ENCODE measurements at places on chromosomes 2 and 18. TPM values are rescaled to one million over a fixed set of nuclear protein-coding genes. Genes with fewer than 3 reads are reported as not detected.

COL4A4 gene
- 0.41 TPM for total RNA-seq

GRCh38 chr2:231535961-231536360 lies 5.7 kb upstream of the NMUR1 start:
- no peak for DNase-seq

GRCh38 chr18:79612291-79613108 lies 67.1 kb upstream of the CTDP1 start:
- DNase-seq: no peak

DNA sequence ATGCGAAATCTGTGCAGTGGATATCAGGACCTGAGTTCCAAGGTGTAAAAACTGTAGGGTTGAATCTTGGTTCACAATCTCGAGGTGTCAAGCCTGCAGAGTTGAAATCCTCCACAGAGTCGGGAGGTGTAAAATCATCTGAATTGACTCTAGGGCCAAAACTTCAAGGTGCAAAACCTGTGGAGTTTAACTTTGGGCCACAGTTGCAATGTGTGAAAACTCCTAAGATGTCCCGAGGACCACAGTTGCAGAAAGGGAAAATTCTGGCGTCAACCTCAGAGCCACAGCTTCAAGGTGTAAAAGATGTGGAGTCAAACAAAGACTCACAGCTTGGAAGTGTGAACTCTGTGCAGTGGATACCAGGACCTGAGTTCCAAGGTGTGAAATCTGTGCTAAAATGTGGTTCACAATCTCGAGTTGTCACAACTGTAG lies 9.8 kb upstream of the ZNF512 start:
- no peak for DNase-seq

VWC2L gene
- not detected for total RNA-seq

RAB6C gene
- 0.52 TPM for total RNA-seq

GRCh38 chr18:57630754-57631595 lies 9.3 kb upstream of the NARS1 start:
- DNase-seq: peak; percentile 83

- DNase-seq: no peak
Measured at GRCh38 chr2:19496646-19497045, 138.2 kb upstream of the OSR1 start.

GRCh38 chr2:46300406-46300832 lies 3.2 kb downstream of the EPAS1 start:
- no peak for DNase-seq

ADAM23 gene
- total RNA-seq: not detected

GRCh38 chr2:32835148-32835547 lies 111.6 kb upstream of the LTBP1 start:
- no peak for DNase-seq

CCBE1 gene
- total RNA-seq: not detected

DNA sequence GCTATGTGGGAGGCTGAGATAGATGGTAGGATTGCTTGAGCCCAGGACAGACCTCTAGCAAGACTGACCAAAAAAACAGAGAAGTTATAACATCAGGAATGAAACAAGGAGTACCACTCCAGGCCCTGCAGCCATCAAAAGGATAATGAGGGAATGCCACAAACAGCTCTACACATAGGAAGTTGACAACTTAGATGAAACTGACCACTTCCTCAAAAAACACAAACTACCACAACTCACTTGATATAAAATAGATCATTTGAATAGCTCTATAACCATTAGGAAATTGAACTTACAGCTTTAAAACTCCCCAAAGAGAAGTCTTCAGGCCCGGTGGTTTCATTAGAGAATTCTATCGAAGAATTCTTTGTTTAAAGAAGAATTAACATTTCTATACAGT lies 12.9 kb upstream of the ESPNL start:
- no peak for DNase-seq

GRCh38 chr2:85253890-85254289 lies 73.9 kb downstream of the TGOLN2 start:
- DNase-seq: no peak

CCDC74B gene
- total RNA-seq: 45.0 TPM

- DNase-seq: peak; percentile 67
Measured at GRCh38 chr2:26754972-26755670, 9.0 kb upstream of the SLC35F6 start.

GRCh38 chr2:66789741-66790140 lies 354.8 kb downstream of the MEIS1 start:
- no peak for DNase-seq

MRPL30 gene
- total RNA-seq: 47.1 TPM

SNORC gene
- 1.9 TPM for total RNA-seq

DNA sequence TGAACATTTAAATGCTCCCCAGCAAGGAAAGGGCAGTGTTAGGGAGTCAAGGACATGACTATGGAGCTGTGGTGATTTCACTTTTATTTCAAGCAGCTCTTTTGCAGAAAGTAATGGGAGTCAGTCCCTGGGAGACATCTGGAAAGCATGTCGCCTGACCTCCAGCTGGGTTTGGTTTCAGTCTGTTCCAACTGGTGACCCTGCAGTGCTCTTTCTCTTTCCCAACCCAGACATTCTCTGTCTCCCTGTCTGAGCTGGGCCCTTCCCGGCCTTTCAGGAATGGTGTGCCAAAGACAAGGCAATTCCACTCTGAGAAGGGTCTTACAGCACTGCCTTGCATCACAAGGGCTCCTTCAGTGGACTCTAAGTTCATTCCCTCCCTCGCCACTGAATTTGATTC lies 323.2 kb downstream of the OSR1 start:
- DNase-seq: no peak

PARD6G gene
- not detected for total RNA-seq

DNA sequence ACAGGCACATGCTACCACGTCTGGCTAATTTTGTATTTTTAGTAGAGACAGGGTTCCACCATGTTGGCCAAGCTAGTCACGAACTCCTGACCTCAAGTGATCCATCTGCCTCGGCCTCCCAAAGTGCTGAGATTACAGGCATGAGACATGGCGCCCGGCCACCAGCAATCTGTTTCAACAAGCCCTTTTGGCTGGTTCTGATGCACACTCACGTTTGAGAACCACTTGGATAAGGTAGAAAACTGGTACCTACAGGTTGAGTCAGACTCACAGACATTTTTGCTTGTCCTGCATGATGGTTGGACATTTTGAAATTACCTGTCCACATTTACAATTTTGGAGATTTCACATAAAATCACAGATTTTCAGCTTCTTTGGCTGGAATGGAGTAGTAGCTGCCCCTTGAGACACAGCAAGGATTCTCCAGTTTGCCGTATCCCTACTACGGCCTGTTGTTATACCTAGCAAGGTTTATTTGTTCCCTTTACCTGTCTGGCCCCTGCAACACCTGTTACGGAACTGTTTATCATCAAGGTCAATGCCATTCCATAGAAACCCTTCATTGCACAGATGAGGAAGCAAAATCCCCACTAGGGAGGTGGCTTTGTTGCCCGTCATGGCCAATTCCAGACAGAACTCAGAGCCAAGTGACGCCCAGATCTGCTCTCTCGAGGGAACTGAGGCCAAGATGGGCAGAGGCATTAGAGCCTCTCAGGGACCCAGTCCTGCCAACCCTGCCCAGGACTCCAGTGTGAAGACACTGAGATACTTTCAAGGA lies 31.4 kb upstream of the IGFBP2 start:
- no peak for DNase-seq

Measured in Karpas-422 (cell line).